ENCODE measurements at places on chromosomes 3 and 15.

DNA sequence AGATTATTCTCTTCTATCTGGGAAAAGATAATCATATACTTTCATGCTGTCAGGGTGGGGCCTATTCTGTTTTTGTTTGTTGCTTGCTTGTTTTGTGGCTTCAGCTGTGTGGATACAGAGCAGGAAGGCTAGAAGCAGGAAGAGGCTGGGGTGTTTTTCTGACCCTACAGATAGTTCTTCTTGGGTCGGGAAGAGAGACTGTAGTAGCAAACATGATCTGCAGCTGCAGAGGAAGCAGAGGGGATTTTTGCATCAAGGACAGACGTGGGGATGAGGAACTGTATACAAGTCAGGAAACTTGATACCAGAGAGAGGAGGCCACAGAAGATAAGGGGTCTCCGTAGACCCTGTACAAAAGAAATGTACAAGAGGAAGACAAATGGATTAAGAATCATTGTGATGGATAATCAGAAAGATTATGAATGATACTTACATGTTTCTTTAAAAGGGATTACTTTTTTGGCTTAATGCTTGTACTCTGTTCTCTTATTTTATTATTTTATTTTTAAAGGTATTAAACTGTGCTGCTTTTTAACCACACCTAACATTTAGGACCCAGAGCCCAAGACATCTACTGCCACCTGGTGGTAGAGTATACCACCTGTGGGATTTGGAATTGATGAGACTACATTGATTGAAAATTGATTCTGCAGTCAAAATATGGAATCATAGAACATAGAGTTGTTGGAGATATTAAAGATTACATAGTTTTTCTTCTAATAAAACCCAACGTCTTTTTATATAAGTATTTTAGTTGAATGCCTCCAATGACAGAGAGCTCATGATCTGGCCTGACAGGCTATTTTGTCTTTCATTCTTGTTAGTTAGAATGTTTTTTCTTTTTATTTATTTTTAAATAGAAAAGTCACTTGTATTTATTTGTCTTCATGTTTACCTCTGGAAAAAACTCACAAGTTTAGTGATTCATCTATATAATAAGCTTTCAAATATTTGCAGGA is 87.3 kb upstream of the ROPN1 start:
- DNase-seq, result peak; percentile 45

- DNase-seq, result no peak
Observed at GRCh38 chr15:57743424-57743823, 36.9 kb downstream of the POLR2M start.

- DNase-seq, result peak; percentile 45
Observed at GRCh38 chr15:99729920-99730319, 3.3 kb downstream of the LYSMD4 start.

DNA sequence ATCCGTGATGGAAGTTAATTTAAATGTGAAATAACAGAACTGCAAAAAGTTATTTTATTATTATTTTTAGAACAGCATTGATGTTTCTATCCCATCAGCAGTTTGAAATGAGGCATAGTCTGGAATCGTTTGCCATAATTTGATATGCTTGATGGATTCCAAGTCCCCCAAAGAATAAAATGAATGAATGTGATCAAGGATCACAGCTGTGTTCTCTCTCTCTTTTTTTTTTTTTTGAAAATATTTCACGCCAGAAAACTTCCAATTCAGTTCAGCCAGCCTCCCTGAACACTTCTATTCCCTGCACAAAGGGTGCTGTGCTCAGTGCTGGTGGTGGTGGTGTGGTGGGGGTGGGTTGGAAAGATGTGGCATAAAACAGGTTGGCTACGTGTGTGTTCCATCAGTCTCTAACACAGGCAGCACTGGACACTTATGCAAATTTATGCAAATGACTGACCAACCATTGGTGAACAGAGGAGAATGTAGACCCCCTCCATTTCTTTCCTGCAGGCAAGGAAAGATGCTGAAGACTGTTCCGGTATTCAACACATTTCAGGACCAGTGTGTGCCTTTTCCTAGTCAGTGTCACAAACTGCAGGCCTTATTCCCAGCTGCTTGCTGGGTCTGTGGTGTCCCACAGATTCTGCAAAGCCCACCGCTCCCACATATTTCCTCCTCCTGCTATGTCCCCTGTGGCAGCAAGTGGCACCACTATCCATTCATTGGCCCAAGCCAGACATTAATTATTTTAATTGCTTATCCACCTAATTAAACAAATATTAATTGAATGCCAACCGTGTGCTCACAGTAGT is 10.6 kb downstream of the ARNT2 start:
- no peak for DNase-seq

DNA sequence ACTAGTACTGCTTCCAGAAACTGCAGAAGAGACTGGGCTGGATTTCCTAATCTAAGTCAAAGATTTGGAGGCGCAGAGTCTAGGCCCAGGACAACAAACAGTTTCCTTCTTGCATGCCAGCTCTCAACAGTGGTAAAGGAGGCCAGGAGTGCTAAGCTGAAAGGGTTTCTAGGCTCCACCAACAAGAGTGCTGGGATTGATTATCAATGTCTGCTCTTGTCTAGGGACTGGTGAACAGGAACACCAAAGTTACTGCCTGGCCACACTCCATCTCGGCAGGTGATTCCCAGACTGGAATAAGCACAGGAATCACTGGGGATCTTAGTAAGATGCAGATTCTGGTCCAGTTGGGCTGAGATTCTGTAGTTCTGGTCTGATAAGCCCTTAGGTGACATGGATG is 22.8 kb upstream of the FGD5 start:
- DNase-seq, result no peak

DNA sequence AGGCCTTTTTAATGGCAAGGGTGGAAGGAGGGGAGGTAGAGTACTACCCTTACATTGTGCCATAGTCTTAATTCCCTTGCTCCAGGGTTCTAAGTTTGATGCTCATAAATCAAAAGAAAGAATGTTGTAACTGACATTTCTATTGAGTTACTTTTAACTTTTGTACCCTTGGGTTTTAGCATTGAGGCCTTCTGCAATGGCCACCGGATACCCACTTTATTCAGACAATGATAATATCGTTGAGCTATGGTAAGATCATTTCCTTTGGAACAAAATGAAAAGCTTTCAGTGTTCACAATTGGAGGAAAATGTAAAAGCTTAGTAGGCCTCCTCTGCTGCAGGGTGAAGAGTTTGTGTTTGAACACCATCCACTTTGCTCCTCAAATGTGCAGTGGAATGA is 16.8 kb downstream of the CGNL1 start:
- DNase-seq, result no peak

GRCh38 chr3:56059731-56060130 is 408.5 kb downstream of the ERC2 start:
- no peak for DNase-seq

DNA sequence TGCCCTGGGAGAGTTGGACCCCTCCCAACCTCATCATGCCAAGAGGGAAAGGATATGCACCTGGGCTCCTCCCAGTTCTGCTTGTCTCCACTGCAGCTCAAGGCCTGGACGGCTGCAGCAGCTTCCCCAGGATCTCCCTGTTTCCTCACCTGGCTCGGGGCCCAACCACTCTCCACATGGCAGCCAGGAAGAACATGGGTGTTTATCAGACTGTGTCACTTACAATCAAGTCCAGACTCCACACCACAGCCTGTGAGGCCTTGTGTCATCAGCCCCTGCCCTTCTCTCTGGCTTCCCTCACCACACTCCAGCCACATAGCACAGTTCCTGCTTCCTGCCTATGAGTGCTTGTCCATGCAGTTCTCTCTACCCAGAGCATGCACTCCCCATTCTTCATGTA is 534.4 kb downstream of the EPHB1 start:
- no peak for DNase-seq

DNA sequence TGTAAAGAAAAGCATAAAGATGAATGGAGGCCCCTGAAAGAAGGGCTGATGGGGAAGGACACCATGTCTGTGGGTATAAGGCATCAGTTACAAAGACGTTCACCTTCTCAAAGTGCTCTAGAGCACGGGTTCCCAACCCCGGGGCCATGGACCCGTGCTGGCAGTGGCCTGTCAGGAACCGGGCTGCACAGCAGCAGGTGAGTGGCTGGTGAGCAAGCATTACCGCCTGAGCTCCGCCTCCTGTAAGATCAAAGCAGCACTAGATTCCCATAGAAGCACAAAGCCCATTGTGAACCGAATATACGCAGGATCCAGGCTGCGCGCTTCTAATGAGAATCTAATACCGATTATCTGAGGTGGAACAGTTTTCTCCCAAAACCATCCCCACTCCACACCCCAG is 25.7 kb downstream of the MYO1E start:
- DNase-seq, result no peak

- DNase-seq, result no peak
Observed at GRCh38 chr15:83516935-83517334, 69.8 kb downstream of the SH3GL3 start.

DNA sequence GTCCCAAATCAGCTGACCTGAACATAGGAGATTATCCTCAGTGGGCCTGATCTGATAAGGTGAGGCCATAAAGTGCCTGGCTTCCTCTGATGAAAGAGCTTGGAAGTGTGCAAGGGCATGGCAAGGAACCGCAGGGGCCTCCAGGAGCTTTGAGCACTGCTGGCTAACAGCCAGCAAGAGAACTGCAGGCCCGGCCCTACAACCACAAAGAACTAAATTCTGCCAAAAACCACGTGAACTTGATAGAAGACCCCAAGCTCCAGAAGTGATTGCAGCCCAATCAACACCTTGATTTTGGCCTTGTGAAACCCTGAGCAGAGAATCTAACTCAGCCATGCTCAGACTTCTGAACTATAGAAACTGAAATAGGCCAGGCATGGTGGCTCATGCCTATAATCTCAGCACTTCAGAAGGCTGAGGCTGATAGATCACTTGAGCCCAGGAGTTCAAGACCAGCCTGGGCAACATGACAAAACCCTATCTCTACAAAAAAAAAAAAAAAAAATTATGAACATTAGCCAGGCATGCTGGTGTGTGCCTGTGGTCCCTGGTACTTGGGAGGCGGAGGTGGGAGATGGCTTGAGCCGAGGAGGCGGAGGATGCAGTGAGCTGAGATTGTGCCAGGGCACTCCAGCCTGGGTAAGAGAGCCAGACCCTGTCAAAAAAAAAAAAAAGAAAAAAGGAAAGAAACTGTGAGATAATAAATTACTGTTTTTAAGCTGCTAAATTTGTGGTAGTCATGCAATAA is 7.7 kb upstream of the DIS3L start:
- no peak for DNase-seq

DNA sequence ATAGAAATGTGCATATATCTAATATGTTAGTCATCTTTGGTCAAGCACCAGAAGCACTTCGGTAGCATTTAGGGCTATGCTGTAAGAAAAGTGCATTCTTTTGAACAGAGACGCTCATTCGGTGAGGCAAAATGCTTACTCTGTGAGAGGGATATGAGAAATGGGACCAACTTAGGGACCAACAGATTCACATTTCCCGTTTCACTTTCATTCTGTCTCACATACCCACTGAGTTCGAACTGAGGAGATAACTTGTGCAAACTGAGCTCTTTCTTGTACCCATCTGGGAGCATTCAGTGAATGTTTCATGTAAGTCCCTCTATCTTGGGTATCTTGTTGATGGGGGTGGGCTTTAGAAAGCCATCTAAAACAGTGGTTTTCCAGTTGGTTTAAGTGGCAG is 135.3 kb downstream of the FEZF2 start:
- no peak for DNase-seq

GRCh38 chr3:10333349-10333650 is 12.4 kb upstream of the SEC13 start:
- DNase-seq, result no peak

- DNase-seq, result no peak
Observed at GRCh38 chr15:29233566-29233965, 36.1 kb downstream of the NSMCE3 start.

- DNase-seq, result no peak
Observed at GRCh38 chr3:3847994-3848922, 49.0 kb downstream of the LRRN1 start.

DNA sequence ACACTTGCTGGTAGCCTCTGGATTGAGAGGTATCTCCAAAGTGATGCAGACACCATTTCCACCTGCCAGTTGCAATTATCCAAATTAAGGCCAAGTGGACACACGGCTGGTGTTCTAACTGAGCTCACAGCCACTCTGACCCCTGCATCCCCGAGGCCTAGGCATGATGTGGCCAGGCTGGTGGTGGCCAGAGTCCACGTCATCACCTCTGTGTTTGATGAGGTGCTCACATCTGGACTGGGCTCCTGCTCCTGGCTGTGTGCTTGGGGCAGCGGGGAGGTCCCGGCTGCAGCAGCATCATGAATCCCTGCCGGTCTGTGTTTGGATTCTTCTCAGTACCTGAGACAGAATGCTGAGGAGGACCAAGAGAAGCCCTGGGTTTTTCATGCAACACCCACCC is 4.9 kb downstream of the OXTR start:
- DNase-seq, result no peak

DNA sequence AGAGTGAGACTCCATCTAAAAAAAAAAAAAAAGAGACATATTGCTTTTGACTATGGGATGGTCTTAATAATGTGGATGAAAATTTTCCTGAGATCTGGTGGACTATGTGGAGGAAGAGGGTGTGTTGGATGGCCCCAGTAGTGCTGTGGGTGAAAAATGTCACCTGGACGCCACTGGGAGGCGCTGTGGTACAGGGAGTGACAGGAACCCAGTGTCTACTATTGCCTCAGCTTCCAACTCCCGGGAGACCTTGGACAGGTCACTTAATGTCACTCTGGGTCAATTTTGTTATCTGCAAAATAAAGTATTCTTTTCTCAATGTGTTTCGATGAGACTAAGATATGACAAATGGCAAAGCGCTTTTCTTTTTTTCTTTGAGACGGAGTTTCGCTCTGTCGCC is 27.7 kb upstream of the DCP1A start:
- DNase-seq, result no peak

DNA sequence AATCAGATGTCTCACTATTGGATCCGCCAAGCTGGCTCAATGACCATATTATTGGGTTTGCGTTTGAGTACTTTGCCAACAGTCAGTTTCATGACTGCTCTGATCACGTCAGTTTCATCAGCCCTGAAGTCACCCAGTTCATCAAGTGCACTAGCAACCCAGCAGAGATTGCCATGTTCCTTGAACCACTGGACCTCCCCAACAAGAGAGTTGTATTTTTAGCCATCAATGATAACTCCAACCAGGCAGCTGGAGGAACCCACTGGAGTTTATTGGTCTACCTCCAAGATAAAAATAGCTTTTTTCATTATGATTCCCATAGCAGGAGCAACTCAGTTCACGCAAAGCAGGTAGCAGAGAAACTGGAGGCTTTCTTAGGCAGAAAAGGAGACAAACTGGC is 21.5 kb downstream of the SENP8 start:
- no peak for DNase-seq

GRCh38 chr3:98680723-98681122 is 82.4 kb upstream of the ST3GAL6 start:
- DNase-seq, result no peak

DNA sequence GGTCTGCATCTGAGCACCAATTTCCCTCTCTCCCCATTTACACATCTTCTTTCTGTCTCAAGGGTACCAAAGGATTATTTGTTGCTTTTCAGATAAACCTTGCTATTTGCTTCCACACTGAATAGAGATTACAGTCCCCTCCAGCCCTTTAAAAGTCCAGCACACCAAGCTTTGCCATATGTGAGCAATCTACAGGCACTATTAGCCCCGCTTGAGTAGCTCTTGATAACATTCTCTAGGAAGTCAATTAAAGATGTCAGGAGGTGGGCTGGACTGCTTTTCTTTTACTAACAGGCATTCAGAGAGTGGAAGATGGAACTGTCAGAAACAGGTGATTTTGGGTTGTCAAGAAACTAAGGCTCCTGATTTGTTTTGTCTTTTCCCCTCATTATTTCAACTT is 417.0 kb downstream of the ROBO2 start:
- DNase-seq, result no peak

All from tibial nerve (tissue), 4 donors.